ENCODE measurements at places on chromosomes 11 and 22.

DNA sequence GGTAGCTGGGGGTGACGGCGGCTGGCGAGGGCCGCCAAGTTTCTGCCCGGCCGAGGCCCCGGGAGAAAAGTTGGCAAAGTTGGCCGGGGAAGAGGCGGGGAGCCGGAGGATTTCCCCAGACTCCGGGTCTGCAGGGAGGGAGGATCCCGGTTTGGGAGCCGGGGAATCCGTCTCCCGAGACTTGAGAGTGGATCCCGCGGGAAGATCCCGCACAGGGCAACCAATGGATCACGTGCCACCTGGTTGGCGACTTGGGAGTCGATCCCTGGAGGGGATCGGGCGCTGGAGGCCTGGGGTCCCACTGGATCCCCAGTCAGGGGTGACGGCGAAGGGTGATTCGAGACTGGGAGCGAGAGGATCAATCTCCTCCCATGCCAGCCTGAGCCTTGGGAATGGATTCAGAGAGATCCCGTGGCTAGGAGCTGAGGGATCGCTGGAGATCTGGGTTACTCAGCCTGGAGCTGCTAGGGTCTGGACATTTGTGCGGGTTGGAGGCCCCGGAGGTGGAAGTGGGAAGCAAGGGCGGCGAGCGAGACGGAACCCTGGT, 394 bp downstream of the KIAA1671 start:
- DNase-seq = peak; percentile 84

DNA sequence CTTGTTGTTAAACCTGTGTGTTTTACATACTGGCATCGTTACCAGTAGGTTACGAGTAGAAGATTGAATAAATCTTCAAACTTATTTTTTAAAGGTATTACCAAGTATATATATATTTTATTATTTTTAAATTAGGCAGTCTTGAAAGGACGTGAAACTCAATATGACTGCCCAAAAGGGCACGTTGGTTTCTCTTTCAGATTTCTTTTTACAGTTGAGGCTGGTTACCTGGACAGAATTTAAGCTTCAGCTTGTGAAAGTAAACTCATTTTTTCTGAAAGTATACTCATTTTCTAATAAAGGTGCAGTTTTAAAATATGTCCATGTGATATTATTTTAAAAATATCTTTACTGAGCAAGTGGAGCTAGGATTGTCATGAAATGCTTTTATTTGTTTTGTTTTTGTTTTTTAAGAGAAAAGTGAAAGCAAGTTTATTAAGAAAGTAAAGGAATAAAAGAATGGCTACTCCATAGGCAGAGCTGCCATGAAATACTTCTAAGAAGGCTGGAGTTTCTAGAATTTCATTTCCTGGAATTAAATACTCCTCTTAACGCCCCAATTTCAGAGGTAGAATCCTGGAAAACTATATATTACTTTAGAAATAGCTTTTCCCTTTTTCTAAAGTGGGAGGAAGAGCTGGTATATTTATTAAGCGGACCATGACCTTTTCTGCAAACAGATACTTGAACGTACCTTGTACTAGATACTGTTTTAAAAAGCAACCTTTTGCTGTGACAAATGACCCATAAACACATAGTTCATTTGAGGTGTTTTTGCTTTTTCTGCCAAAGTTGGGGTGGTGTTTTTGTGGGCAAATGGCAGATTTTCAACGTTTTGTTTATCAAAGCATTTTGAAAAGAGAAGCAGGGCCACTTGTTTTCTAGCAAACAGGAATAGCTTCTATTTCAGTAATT, 1.9 kb downstream of the FBXO7 start:
- no peak for DNase-seq

- no peak for DNase-seq
These were observed 29.2 kb downstream of the SYT7 start for GRCh38 chr11:61551634-61552033.

GRCh38 chr11:19905280-19905853, 192.7 kb downstream of the NAV2 start:
- peak; percentile 44 for DNase-seq

GRCh38 chr11:106950067-106950491, 68.2 kb downstream of the GUCY1A2 start:
- no peak for DNase-seq

All from Caki2 (cell line).